ENCODE measurements at places on chromosomes 11 and 22. TPM values are rescaled to one million over a fixed set of nuclear protein-coding genes. Genes with fewer than 3 reads are reported as not detected.

Gene LIF
- 0.23 TPM for total RNA-seq

Gene TYR
- not detected for total RNA-seq

Gene NARS2
- 16.2 TPM for total RNA-seq

Gene GRM5
- total RNA-seq = 0.28 TPM

Gene MPEG1
- total RNA-seq = not detected

Gene RFPL1
- total RNA-seq = not detected

Gene SSTR3
- 0.13 TPM for total RNA-seq

Gene EMID1
- 25.5 TPM for total RNA-seq

Gene CASP1
- total RNA-seq = not detected

Gene TECTA
- 2.2 TPM for total RNA-seq

Gene OR5D13
- not detected for total RNA-seq

Gene FAM83F
- total RNA-seq = 3.5 TPM

Gene ZFTA
- total RNA-seq = 41.1 TPM

Gene CARD16
- not detected for total RNA-seq

Gene MS4A1
- not detected for total RNA-seq

All from endothelial cell (in vitro differentiated cells).